SK-N-SH (cell line): ENCODE measurements at places on chromosomes 3 and 15. TPM values are rescaled to one million over a fixed set of nuclear protein-coding genes. Genes with fewer than 3 reads are reported as not detected.

DNA sequence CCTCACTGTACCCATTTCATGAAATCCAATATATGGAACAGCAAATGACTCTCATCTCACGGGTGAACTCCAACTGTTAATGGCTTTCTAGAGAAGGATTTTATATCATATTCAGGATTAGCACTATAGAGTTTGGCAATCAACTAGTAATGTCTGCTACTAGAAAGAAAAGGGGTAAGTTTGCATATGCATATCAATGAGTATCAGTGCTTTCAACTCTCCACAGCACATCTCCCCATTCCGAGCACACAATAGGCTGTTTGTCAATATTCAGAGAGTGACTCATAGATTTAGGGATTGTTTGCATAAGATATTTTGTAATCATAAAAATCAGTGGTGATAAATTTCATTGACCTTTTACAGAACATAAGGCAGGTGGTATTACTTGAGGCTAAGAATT lies 163.2 kb upstream of the LMCD1 start:
- no peak for DNase-seq

DNA sequence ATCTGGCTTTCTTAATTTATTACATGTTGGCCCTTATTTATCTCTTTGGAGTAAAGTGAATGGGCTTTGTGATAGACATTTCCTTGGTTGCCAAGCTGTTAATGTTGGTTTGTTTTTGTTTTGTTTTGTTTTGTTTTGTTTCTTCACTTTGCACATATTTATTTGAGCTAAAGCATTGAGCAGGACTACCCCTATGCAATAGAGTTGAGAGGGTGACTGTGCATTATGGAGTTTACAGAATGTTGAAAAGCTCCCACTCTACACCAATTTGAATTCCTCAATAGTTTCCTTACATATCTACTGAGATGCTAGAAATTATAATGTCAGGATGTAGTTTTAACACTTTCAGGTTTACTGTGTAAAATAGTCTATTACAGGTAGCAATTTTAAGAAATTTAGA lies 462.8 kb upstream of the CBLB start:
- no peak for DNase-seq

DNA sequence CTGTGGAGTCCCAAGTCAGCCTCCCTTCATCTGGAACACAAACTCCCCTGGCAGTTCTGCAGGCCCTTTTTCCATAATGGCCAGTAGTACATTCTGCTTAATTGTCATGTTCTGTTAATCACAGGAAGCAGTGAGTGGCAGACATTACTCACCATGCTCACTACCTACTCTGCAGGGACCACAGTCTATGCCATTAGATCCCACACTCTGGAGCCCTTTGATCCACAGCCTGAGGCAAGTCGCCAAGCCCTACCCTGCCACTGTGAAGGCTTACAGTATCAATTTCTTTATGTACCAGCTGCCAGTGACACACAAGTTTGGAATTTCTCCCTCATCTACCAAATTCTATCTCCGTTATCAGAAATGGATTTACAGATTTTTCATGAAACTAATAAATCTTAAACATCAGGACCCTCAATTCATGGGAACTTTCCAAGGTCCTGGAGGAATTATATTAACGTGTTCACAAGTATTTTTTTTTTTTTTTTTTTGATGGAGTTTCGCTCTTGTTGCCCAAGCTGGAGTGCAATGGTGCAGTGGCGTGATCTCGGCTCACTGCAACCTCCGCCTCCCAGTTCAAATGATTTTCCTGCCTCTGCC lies 20.6 kb upstream of the WWTR1 start:
- DNase-seq: no peak

DNA sequence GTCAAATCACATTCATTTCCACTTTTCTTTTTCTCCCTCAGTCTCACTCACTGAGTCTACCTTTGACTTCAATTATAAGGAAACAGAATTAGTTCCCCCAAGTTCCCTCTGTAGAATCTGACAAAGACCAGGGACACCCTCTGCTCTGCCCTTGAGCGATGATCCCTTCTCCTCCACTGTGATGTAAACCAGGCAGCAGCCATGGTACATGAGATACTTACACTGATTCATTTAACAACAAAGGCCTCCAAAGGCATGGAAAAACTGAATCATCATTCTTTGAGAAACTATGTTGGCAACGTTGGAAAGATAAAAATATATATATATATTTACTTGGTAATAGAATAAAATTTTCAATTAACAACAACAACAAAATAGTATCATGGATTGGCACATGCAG lies 84.1 kb downstream of the P3H2 start:
- no peak for DNase-seq

GRCh38 chr15:63301088-63301487 lies 23.7 kb downstream of the APH1B start:
- DNase-seq: no peak

GRCh38 chr3:196660381-196661166 lies 21.1 kb downstream of the NRROS start:
- DNase-seq: no peak

The FOXB1 gene
- not detected in 2 replicates for polyA plus RNA-seq

The FEZF2 gene
- not detected in 2 replicates for polyA plus RNA-seq
